ENCODE measurements at places on chromosomes 1 and 21.

GRCh38 chr1:93559045-93559444 lies 111.1 kb downstream of the FNBP1L start:
- no peak for DNase-seq

- no peak for DNase-seq
Measured at GRCh38 chr1:230186874-230187273, 119.8 kb downstream of the GALNT2 start.

DNA sequence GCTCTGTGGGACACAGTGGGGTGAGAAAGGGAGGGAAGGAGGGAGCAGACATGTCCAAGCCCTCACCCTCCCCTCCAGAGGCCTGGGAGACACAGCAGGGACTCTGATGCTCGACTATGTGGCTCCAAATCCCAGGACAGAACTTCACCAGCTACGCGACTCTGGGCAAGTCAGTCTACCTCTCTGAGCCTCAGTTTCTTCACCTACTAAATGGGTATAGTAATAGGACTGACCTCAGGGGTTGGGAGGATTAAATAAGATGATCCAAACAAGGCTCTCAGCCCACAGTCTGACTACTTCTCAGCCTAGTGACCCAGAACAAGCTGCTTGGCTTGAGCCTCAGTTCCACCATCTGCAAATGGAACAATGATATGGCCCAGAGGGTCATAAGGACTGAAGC lies 19.6 kb downstream of the SDC3 start:
- no peak for DNase-seq

GRCh38 chr1:18643154-18644012 lies 12.7 kb downstream of the PAX7 start:
- DNase-seq, result no peak

GRCh38 chr1:177340601-177341067 lies 169.9 kb downstream of the BRINP2 start:
- DNase-seq, result no peak

GRCh38 chr1:198678901-198679329 lies 40.1 kb downstream of the PTPRC start:
- DNase-seq, result no peak
